ENCODE measurements at places on chromosomes 5 and 9.

DNA sequence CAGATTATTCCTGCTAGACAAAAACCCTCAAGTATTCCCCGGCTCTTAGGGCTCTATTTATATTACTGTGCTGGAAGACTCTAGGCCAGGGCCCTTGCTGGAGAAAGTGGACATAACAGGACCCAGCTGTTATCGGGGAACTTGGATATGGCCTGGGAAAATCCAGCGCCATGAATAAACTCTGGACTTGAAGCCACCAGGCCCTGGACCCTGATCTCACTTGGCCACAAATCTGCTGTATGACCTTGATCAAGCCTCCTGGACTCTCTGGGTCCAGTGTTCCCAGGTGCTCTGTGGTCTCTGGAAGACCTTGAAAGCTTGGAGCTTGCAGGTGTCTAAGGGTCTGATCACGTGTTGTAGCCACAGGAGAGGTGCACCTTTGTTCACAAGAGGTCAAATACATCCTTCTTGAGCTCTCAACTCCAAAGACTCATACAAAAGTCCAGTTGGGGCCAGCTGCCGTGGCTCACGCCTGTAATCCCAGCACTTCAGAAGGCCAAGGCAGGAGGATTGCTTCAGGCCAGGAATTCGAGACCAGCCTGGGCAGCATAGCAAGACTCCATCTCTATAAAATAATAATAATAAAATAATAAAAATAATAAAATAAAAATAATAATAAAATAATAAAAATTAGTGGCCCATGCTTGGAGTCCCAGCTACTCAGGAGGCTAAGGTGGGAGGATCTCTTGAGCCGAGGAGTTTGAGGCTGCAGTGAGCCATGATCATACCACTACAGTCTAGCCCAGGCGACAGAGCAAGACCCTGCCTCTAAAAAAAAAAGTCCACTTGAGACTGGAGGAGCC lies 26.5 kb downstream of the COL27A1 start:
- no peak overlapping the region for H3K27ac ChIP-seq
- H3K36me3 ChIP-seq, result no peaks in the 10 kb centered on the region
- H3K27me3 ChIP-seq, result no peaks in the 10 kb centered on the region
- no peak for DNase-seq
- H3K4me3 ChIP-seq, result no peak overlapping the region

- no peak overlapping the region for H3K27ac ChIP-seq
- H3K27me3 ChIP-seq, result no peaks in the 10 kb centered on the region
- DNase-seq, result no peak
Measured at GRCh38 chr5:17014686-17015085, 78.6 kb upstream of the MYO10 start.

DNA sequence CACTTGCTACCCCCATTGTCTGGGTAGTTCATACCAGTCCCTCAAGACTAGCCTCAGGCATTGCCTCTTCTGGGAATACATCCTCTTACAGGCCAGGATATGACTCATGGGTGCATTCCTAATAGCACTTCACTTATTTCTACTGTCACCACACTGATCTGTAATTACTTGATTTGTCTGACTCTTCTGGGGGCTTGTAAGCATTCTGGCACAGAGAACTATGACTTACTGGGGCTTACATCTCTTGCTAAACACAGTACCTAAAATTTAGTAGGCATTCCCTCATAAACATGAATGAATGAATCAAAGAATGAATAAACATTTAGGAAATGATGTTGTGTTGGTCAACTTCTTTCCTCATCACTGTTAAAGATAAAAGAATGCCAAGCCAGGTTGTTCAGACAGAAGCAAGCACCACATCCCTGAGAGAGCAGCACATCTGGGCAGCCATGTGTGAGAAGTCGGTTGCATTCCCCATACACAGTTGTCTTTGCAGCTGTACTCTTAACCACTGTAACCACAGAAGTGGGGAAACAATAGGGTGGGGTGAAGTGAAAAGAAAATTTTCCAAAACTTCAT lies 27.6 kb downstream of the IL7R start:
- no peaks in the 10 kb centered on the region for H3K36me3 ChIP-seq
- peak; percentile 46 for DNase-seq
- no peaks in the 10 kb centered on the region for H3K27me3 ChIP-seq
- no peak overlapping the region for H3K27ac ChIP-seq

DNA sequence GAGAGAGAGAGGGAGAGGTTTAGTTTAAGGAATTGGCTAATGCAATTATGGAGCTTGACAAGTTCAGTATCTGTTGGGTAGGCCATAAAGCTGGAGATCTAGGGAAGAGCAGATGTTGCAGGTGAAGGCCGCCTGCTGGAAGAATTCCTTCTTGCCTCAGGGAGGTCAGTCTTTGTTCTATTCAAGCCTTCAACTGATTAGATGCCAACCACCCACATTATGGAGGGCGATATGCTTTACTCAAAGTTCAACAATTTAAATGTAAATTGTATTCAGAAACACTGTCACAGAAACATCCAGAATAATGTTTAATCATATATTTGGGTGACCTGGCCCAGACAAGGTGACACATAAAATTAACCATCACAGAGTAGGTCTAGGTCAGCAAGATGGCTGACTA lies 51.7 kb upstream of the SSBP2 start:
- no peak for DNase-seq
- no peak overlapping the region for H3K4me3 ChIP-seq
- H3K27me3 ChIP-seq, result no peaks in the 10 kb centered on the region
- H3K27ac ChIP-seq, result no peak overlapping the region
- no peaks in the 10 kb centered on the region for H3K36me3 ChIP-seq

DNA sequence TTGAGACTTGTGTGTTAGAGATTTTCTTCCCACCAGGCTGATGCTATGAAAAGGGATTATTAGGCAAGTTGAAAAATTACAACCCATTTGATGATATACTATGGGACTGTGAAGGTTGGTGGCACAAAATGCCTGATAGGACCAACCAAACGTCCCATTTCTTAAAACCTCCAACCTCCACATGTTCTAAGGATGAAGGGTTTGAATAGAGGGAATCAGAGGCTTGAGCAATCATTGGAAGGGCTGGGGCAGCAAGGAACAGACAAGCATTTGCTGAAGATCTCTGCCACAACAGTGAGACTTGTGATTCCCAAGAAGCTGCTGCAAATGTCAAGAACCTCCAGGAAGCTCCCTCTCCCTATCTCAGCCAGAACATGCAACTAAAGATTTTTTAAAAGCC lies 283.1 kb downstream of the ELAVL2 start:
- no peaks in the 10 kb centered on the region for H3K36me3 ChIP-seq
- no peak for DNase-seq
- no peaks in the 10 kb centered on the region for H3K4me1 ChIP-seq
- H3K27me3 ChIP-seq, result no peaks in the 10 kb centered on the region
- H3K4me3 ChIP-seq, result no peak overlapping the region
- H3K27ac ChIP-seq, result no peak overlapping the region

DNA sequence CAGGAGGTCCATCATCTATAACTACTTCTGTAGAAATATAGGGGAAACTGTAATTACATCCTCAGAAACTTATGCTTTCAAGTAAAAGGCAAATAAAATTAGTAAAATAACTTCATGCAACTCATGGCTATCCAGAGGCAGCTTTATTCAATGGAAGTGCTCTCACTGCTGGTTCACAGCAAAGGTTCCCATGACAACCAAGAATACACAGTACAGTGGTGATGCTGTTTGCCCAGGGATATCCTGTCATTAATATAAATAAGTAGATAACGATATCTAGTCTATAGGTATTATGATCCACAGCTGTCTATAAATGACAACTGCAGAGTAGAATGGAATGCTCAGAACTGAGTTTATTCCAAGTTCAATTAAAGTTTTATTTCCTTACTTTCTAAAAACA lies 390.3 kb downstream of the PDE4D start:
- H3K36me3 ChIP-seq, result no peaks in the 10 kb centered on the region
- H3K4me3 ChIP-seq, result no peak overlapping the region
- DNase-seq, result no peak
- H3K4me1 ChIP-seq, result no peaks in the 10 kb centered on the region
- H3K27ac ChIP-seq, result no peak overlapping the region

Measured in natural killer cell (primary cell).